ENCODE measurements at places on chromosomes 12 and 14.

- no peak for DNase-seq
Observed at GRCh38 chr14:25607192-25607591, 557.2 kb upstream of the STXBP6 start.

GRCh38 chr12:23952071-23952470, 2.6 kb upstream of the SOX5 start:
- DNase-seq = no peak

DNA sequence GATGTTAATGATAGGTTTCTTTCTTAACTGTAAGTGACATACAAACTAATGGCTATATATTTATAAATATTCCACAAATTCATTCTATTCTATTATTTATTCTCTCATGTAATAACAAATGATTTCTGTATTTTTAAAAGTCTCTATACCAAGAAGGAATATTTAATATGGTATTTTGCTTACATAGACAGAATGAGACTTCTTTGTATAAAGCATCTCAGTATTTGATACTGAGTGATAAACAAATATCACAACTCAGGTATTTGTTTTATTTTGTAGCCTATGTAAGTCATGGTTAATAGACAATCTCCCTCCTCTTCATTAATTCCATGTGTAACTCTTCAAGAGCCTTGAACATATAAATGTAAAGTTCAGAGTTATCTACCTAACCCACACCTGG, 18.0 kb downstream of the ATL1 start:
- no peak for DNase-seq

- no peak for DNase-seq
Observed at GRCh38 chr14:49720744-49721143, 27.8 kb downstream of the KLHDC1 start.

DNA sequence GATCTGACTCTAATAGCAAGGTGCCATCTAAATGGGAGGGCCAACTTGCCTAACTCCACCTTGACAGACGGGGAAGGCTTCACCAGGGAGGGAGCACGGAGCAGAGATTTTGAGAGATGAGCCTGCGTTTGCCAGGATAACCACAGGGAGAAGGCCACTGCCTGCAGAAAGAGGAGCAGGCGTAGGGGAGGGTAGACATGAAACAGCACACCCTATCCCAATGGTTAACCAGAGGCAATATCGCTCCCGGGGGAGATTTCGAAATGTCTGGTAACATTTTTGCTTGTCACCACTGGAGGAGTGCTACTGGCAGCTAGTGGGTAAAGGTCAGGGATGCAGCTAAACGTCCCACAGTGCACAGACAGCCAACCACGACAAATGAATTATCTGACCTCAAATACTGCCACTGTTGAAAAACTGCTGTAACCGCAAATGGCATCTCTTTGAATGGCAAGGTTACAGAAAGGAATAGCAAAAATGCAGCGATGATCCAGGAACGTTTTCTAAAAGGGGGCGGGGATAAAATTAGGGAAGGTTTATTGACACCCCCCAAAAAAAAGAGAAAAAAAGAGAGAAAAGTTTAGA, 126.0 kb upstream of the ATF7IP start:
- no peak for DNase-seq

- no peak for DNase-seq
Observed at GRCh38 chr12:23431006-23431405, 518.5 kb downstream of the SOX5 start.

- no peak for DNase-seq
Observed at GRCh38 chr12:12992418-12993130, 7.5 kb downstream of the HEBP1 start.

- no peak for DNase-seq
Observed at GRCh38 chr12:5447320-5447719, 15.4 kb downstream of the NTF3 start.
